ENCODE measurements at places on chromosomes 6 and 20. TPM values are rescaled to one million over a fixed set of nuclear protein-coding genes. Genes with fewer than 3 reads are reported as not detected.
A peak's percentile ranks its signal among the peaks of the same experiment; 100 is the strongest.

GRCh38 chr20:19017104-19017690, 195.2 kb upstream of the SLC24A3 start:
- peak; percentile 5 for DNase-seq

- DNase-seq: no peak
These were observed 290.5 kb downstream of the ADGB start for GRCh38 chr6:146889303-146889702.

DNA sequence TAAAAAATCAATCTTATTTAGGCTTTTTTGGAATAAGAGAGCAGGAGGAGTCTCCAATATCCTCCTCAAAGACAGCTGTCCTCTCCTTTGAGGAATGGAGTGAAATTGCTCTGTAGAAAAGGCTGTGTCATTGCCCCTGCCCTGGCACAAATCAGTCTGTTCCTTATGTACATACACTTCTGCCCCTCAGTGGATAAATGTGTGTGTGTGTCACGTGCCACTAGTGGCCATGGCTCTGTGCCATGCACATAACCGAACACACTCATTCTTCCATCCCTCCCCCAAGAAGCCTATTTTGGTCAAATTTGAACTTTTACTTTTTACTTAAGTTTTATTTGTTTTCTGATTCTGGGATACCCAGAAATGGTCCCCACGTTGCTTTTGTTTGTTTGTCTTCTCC, 49.2 kb downstream of the ANKS1A start:
- DNase-seq: no peak

DNA sequence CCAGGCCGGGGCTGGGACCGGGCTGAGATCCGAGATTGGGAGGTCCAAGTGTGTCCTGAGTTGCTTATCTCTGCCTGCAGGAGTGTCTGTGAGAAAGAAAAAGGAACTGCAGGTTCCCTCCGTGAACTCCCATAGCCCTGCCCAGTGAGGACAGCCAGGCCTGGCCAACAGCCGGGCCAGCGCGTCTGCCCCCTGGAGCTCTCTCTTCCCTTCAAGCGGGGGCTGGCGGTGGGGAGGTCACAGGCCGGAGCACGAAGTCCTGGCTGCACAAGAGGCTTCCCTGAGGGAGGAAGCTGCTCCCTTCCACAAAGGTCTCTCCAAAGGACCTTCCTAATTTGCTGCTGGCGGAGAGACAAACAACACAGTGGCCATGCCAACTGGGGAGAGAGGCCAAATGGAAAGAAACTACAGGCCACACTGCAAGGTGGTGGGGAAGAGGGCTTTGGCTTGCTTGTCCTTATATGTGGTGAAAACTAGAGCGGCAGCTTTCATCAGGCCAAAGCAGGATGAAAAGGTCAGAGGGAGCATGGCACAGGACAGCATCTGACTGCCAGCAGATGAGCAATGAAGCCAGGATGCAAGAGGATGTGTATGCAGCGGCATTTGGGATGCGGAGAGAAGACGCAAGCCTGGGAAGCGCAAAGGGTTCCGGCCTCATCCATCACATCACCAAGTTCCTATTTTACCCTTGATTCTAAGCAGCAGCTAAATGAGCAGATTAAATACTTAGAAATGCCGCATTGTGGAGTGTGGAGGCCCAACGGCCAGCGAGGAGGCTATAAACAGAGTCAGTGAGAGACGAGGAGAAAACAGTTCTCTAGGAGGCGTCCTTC, 260.0 kb downstream of the ERMARD start:
- no peak for DNase-seq

DNA sequence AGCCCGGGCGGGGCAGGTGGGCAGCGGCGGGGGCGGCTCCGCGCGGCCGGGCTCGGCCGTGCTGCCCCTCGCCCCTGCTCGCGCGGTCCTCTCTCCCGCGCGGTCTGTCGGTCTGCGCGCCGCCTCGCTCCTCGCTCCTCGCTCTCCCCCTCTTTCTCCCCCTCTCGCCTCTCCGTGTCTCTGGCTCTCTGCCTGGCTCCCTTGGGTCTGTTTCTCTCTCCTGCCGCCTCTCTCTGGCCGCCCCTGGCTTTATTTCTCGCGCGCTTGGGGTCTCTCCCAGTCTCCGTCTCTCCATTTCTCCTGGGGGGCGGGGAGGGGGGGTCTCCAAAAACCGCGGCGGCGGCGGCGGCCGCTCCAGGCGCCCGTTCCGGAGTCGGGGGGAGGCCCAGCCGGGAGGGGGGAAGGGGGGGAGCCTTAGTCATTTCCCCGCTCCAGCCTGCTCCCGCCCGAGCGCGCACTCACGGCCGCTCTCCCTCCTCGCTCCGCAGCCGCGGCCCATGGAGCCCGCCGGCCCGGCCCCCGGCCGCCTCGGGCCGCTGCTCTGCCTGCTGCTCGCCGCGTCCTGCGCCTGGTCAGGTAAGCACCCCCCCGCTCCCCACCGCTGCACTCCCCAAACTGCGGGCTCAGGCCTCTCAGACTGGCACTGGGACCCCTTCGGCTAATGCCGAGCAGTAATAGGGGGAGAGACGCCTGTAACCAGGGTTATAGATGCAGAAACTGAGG, at the start of gene SIRPA:
Gene SIRPA, plus strand, starts transcription at position 457 of the 723 bp plus-strand sequence. Its CDS starts 41 bp downstream, at position 498.
- DNase-seq: peak; percentile 42

- DNase-seq: no peak
These were observed 38.3 kb upstream of the TFAP2B start for GRCh38 chr6:50780382-50780781.

The AHCY gene
- 70.9 TPM for total RNA-seq

The CRISP2 gene
- total RNA-seq: 9.8 TPM

Data from mucosa of gallbladder (tissue), 1 donor.